ENCODE measurements at places on chromosomes 16 and 17. TPM values are rescaled to one million over a fixed set of nuclear protein-coding genes. Genes with fewer than 3 reads are reported as not detected.
A peak's percentile ranks its signal among the peaks of the same experiment; 100 is the strongest.

DNA sequence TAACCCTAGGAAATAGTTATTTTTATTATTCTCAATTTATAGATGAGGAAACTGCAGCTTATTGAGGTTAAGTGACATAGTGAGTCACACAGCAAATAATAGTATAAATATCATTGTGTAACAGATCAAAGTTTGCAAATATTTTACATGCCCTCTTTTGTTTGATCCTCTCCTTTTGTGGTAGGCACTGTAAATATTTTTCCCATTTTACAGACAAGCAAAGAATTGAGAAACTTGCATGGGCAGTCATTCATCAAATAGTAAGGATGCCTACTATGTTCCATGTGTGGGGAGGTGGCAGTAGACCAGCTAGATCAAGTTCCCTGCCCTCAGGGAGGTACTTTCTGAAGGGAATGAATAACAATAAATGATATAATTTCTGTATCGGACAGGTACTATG is 173.0 kb downstream of the PHKB start:
- DNase-seq, result no peak

DNA sequence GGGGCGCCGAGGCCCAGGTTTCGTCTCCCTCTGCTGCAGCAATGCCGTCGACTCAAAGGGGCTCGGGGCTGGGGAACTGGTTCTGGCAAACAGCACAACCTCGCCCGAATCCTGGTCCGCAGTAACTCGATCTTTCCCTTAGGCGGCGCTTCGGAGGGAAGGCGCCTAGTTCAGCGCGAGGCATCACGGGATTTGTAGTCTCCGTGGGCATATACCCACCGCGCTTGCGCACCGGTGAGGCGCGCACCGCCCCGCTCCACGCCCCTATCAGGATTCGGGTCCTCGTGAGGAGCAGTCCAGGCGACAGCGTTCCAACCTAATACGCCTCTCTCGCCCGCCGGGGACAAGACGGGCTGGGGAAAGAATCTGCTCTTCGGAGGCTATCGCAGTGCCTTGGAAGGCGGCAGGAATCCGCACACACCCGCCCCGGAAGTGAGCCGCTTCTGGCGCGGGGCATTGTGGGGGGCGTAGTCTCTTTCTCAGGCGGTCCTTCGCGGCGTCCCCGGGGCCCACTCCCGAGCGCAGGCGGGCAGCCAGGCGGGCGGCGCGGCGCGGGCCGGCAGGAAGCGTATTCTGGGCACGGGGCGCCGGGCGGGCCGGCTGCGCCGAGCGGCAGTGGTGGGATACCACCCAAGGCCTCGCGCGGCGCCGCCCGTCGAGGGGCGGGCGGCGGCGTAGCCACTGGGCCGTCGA is at the start of gene THAP11:
Gene THAP11, plus strand, starts transcription at position 505 of the 693 bp plus-strand sequence. CDS start 235 bp downstream, outside the sequence.
- peak; percentile 98 for DNase-seq

The PABPN1L gene
- total RNA-seq, result 0.84 TPM

- no peak for DNase-seq
Observed at GRCh38 chr17:17419631-17420030, 57.2 kb upstream of the MED9 start.

DNA sequence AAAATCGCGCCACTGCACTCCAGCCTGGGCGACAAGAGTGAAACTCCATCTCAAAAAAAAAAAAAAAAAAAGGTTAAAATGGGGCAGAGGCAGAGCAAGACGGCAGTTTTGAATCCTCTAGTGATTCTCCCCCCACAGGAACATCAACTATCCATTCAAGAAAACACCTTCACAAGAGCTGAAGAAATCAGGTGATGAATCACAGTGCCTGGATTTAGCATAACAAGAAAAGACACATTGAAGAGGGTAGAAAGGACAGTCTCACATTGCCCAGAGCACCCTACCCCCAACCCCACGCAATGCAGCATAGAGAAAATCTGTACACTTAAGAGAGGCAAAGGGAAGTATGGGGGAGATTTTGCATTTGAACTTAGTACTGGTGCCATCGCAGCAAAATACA is 28.8 kb upstream of the RNF43 start:
- no peak for DNase-seq

DNA sequence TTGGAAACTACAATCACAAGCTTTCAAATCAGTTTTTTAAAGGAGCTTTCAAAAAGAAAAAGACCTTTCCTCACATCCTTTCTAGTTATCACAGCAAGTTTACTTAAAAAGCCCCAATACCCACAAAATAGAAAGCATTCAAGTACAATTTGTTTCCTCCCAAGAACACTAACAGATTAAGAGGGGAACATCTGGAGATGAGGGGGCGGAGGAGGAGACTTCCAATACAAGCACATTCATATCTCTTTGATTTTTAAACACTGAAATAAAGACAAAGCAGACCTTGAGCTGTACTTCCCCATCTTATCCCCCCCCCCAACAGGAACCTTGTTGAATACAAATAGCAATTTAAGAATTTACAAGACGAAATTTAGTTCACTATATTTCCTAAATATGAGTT is 2.0 kb downstream of the YWHAE start:
- peak; percentile 48 for DNase-seq

GRCh38 chr16:27491894-27492587 is 57.7 kb downstream of the GTF3C1 start:
- no peak for DNase-seq

DNA sequence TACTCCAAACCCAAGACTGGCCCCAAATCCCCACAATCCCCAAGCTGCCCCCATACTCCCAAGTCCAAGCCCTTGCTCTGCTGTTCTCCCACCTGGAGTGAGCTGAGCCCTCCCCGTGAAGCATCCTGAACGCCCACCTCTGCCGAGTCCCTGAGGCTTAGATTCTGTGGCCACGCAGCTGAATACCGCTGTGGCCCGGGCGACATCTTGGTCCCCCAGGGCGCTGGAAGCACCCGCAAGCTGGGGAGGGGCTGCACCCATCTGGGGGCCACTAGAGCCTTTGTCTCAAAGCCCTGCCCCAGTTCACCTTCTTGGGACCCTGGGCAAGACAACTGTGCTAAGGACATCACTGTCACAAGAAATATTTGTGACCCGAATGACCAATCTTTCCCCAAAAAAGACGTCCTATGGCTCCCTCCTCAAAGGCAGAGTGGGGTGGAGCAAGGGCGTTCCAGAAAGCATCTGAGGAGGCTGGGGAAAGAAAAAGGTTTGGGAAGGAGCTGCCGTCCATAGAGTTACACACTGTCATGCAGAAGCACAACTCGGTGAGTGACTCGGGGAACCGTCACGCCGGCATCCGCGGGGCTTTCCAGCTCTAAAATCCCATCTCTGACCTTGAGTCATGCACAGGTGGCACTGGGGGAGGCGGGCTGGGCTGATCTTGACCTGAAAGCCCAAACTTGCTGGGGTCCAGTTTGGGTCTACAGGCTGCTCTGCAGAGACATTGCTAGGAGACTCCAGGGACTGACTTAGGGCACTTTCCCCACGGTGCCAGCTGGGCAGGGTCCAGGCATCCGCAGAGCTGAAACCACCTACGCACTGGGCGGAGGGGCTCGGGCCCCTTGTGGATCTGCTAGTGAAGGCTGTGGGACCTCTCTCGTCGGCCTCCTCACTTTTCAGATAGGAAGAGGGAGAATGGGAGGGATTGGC is 6.6 kb downstream of the PTX4 start:
- DNase-seq, result no peak

DNA sequence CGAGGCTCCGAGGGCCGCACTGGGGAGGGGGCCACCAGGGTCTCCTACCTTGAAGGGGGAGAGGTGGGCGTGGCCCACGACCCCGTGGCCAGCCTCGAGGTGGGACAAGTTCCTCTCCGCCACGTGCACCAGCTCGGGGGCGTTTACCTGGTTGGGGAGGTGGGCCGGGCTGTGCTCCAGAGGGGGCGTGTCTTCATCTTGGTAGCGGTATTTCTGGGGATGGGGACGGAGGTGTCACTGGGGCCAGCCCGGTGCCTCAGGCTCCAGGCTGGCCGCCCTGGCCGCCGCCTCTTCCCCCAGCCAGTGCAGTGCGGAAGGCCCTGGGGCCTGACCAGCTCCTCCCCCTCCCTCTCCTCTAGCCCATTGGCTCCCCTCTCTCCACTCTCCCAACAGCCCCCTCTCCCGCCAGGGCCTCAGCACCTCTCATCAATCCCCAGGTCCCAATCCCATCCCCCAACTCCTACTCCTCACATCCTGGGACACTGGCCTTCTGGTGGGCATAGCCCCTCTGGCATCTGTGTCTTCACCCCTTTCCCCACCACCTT is 11.5 kb downstream of the DLG4 start:
- DNase-seq, result no peak

The MPV17L gene
- total RNA-seq, result 0.27 TPM

The HBA1 gene
- 283 TPM for total RNA-seq

GRCh38 chr17:6358131-6358530 is 76.8 kb downstream of the AIPL1 start:
- DNase-seq, result no peak

- DNase-seq, result no peak
Observed at GRCh38 chr17:48842746-48843145, 11.9 kb downstream of the CALCOCO2 start.

DNA sequence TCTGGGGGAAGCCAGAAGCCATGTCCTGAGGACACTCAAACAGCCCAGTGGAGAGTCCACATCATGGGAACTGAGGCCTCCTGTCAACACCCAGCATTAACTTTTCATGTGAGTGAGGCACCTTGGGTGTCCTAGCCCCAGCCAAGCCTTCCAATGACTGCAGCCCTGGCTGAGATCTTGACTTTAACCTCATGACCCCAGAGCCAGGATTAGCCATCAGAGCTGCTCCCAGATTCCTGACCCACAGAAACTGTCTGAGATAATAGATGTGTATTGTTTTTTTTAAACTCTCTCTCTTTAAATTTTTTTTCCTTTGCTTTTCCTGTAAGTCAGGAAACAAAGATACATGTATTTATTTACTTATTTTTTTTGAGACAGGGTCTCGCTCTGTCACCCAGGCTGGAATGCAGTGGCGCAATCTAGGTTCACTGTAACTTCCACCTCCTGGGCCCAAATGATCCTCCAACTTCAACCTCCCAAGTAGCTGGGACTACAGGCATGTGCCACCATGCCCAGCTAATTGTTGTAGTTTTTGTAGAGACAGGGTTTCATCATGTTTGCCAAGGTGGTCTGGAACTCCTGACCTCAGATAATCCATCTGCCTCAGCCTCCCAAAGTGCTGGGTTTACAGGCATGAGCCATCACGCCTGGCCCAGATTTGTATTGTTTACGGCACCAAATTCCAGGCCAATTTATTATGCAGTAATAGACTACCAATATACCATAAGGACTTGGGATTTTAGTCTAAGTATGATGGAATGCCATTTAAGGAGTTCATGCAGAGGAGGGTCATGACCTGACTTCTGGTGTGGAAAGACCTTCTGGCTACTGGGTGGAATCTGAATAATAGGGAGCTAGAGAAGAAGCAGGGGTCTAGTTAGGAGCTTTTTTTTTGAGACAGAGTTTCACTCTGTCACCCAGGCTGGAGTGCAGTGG is 14.0 kb upstream of the TMEM94 start:
- DNase-seq, result no peak

DNA sequence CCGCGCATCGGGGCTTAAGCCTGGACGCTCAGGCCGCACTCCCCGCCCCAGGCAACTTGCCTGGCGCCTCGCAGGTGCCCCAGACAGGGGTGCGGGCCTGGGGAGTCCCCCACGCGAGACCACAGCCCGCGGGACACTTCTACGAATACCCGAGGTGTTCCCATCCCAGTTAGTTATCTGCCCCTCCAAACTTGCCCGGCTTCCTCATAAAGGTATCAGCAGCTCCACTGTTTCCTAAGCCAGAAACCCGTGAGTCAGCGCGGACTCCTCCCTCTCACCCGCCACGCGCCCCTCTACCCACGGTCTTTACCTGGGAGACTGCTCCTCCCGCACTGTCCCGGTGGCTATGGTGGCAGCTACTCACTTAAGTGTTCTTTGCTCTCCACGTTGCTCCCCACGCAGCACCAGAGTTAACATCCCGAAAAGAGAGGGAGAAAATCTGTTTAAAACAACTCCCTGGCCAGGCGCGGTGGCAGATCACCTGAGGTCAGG is 1.0 kb upstream of the CREBBP start:
- peak; percentile 41 for DNase-seq

DNA sequence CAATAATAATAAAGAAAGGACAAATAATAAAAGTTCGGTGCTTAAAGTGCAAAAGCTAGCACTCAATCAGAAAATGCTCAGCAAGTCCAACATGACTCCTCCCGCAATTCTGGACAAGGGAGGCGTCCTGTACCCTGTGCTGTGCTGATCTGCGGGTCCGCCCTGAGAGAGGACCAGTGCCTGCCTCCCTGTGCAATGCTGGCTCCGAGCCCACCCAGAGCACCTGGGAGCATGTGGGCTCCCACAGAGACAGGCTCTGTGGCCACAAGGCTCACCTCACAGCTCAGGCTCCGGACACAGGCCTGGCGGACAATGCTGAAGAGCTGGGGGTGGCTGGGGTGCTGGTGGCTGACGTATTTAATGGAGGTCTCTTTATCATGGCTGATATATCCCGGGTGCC is 11.1 kb downstream of the FLCN start:
- DNase-seq, result no peak

DNA sequence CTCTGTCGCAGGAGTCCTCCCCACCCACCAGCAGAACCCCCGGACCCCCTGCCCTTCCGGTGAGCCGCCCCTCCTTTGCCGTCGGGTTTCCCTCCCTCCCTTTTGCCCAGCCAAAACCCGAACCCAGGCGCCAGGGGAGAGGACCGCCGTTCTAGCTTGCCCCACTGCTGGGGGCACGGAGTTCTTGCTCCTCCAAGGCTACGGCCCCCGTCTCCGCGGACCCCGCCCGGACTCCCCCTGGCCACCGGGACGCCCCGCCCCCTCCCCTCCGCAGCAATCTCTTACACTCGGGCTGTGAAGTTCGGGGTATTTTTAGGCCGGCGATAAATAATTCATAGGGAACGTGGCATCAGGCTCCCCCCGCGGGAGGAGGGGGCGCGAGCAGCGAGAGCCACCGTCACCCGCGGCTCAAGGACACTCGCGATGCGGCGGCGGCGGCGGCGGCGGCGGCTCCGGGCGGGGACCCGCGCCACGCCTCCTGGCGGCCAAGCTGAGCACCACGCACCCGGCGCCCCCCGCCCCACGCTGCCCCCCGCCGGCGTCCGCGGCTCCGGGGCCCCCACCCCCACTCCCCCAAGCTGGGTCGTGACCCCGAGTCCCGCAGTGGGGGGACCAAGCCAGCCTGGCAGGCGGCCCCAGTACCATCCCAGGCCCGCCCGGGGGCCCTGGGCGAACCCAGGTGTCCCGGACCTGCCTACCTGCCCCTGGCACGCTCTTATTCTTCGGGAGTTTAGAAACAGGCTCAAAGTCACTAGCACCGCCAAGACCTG is at the start of gene GRIN2C:
Gene GRIN2C, minus strand, starts transcription at position 427 of the 770 bp plus-strand sequence. CDS start 4,793 bp downstream, outside the sequence.
- DNase-seq, result peak; percentile 60

GRCh38 chr17:7307686-7308624 is 527 bp downstream of the EIF5A start:
- DNase-seq, result no peak

GRCh38 chr17:33732116-33732515 is 439.0 kb upstream of the ASIC2 start:
- no peak for DNase-seq

DNA sequence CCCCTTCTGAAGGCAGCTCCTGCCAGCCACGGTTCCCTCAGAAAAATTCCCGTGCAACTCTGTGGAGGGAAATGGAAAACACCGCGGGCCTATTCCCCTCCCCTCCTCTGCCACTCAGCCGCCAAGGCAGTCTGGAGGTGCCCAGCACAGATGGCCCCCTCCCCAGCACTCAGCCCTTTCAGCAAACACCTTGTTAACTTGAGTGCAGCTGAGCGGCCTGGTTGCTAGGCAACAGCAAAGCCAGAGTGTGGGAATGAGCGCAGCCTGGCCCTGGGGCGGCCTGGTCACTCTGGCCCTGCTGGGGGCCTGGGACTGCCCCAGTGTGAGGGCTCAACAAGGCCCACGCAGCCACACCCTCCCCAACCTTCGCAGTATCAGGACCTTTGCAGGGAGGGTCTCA is 32.8 kb downstream of the CACNA1G start:
- no peak for DNase-seq

- no peak for DNase-seq
Observed at GRCh38 chr17:14805348-14805747, 459.8 kb downstream of the PMP22 start.

The AURKB gene
- 1.1 TPM for total RNA-seq

Measured in B cell (primary cell).